ENCODE measurements at places on chromosomes 4 and X. TPM values are rescaled to one million over a fixed set of nuclear protein-coding genes. Genes with fewer than 3 reads are reported as not detected.

SLC6A14 gene
- polyA plus RNA-seq, result 0.46 TPM

- DNase-seq, result no peak
These were observed 152.7 kb downstream of the SOWAHB start for GRCh38 chr4:76745240-76745639.

DNA sequence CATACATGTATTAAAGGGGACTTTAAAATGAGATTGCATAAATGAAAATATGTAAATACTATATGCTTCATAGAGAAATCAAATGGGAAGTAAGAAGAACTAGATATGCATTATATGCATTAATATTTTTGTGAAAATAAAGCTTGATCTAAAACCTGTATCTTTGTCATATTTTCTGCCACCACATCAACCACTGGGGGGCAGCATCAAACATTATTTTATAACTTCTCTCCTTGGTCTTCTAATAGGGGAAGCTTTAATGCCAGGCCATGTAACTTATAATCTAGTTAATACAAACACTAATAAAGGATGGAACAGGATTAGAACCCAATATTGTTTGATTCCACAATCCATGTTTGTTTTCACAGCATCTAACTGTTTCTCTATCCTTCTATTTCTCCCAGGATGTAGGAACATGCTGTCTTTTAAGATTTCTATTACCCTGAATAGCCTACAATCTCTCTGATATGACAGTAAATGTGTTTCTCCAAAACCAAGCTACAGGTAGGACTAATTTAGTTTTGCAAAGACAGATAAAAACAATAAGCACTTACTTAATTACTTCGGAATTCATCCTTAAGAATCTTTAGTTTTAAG lies 10.0 kb downstream of the QRFPR start:
- no peak for DNase-seq

TNIP3 gene
- polyA plus RNA-seq, result 0.79 TPM

- no peak for DNase-seq
These were observed 17.8 kb downstream of the SCD5 start for GRCh38 chr4:82780752-82781231.

DNA sequence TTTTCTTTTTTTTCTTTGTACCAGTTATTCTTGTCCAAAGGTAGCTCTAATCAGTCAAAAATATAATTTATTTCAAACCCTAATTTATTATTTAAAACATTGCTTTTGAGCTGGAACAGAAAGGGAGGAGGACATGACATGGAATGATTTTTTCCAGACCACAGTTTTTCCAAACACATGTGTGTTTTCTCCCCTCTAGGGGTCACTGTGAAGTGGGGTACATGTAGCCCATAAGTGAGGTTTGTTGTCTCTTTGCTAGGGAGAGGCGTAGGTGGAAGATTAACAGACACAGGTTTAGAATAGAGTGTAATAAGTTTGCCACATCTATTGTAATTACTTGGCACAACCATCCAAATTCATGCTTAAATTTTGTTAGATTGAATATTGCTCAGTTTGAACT lies 83.0 kb downstream of the TNIP2 start:
- DNase-seq, result no peak

GRCh38 chr4:100361336-100361735 lies 156.5 kb downstream of the EMCN start:
- no peak for DNase-seq

OPN1LW gene
- polyA plus RNA-seq, result not detected

- DNase-seq, result no peak
These were observed 140.2 kb upstream of the TBL1X start for GRCh38 chrX:9324676-9325075.

CPE gene
- 89.7 TPM for polyA plus RNA-seq

GRCh38 chr4:26529479-26529878 lies 39.2 kb upstream of the CCKAR start:
- no peak for DNase-seq

GRCh38 chrX:118350221-118350620 lies 4.3 kb downstream of the WDR44 start:
- DNase-seq, result no peak

GRCh38 chr4:127905029-127905428 lies 24.3 kb downstream of the PLK4 start:
- DNase-seq, result no peak

- no peak for DNase-seq
These were observed 37.6 kb downstream of the MAGED4B start for GRCh38 chrX:52031371-52031770.

DNA sequence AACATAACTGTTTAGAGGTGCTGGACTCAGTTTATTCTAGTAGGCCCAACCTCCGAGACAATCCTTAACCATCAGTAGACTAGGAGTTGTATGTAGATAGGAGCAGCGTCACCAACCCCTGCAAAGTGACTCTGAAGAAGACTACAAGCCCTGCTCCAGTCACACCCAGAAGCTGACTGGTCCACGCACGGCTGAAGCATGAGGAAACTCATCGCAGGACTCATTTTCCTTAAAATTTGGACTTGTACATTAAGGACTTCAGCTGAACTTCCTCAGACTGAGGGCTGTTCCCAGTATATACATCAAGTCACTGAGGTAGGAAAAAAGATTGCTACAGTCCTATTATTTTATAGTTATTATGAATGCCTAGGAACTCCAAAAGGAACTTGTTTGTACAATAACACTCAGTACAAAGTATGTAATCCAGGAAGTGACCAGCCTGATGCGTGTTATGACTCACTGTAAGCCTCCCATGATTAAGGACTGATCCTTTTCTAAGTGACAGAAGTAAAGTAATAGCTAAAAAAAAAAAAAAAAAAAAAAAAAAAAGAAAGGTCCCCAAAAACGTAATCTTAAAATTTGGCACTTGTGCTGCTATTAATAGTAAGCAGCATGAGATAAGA lies 41.6 kb upstream of the UGT2B7 start:
- DNase-seq, result no peak

MAGEH1 gene
- polyA plus RNA-seq, result 68.5 TPM

SOX3 gene
- polyA plus RNA-seq, result not detected

- no peak for DNase-seq
These were observed 1.9 kb downstream of the IRS4 start for GRCh38 chrX:108734426-108734825.

- DNase-seq, result no peak
These were observed 157.4 kb upstream of the PDE5A start for GRCh38 chr4:119785963-119786362.

GRCh38 chr4:142696334-142697122 lies 149.6 kb downstream of the INPP4B start:
- no peak for DNase-seq

CDKL5 gene
- polyA plus RNA-seq, result 13.7 TPM

GRCh38 chr4:175996206-175996605 lies 69.4 kb upstream of the WDR17 start:
- DNase-seq, result no peak

AFF2 gene
- polyA plus RNA-seq, result 4.2 TPM

SCD5 gene
- 47.9 TPM for polyA plus RNA-seq

GRCh38 chrX:72128881-72129280 lies 2.8 kb downstream of the RTL5 start:
- no peak for DNase-seq

DNA sequence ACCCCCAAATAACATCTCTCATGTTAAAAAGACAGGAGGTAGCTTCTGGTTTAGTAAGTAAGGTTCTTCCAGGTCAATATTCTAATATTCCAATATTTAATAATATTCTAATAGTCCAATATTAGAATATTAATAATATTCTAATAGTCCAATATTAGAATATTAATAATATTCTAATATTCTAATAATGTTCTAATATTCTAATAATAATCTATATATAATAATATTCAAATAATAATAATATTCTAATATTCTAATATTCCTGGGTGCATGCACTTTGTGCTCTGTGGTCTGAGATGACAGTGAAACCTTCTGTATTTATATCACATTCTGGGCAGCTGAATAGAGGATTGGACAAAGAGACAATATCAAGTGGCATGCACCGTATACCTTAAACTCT lies 96.1 kb downstream of the PCDH10 start:
- DNase-seq, result no peak

- DNase-seq, result no peak
These were observed 251.7 kb upstream of the TENM3 start for GRCh38 chr4:181991369-181992108.

- no peak for DNase-seq
These were observed 9.0 kb upstream of the ERVMER34-1 start for GRCh38 chr4:52760256-52760655.

DNA sequence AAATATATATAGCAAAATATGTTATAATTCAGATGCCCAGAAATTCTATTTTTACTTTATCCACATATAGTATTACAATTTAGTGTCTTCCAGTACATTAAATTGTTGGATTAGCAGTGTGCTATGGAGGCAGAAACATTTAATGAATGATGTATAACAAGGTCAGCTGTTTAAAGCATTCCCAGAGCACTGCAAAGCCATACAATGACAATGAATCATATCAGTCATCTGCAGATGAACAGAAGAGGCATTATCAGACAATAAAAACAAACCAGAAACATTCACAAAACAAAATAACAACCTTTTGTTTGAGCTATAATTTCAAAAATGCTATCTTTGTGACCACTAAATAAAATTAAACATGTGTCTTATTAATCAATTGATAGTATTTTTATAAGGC lies 524.2 kb downstream of the FAT4 start:
- DNase-seq, result no peak

- no peak for DNase-seq
These were observed 160.2 kb downstream of the MAGEB5 start for GRCh38 chrX:26376037-26376708.

- DNase-seq, result no peak
These were observed 8.5 kb upstream of the AKAP17A start for GRCh38 chrX:1582686-1583437.

CD38 gene
- polyA plus RNA-seq, result 1.4 TPM

FHDC1 gene
- 4.3 TPM for polyA plus RNA-seq

DNA sequence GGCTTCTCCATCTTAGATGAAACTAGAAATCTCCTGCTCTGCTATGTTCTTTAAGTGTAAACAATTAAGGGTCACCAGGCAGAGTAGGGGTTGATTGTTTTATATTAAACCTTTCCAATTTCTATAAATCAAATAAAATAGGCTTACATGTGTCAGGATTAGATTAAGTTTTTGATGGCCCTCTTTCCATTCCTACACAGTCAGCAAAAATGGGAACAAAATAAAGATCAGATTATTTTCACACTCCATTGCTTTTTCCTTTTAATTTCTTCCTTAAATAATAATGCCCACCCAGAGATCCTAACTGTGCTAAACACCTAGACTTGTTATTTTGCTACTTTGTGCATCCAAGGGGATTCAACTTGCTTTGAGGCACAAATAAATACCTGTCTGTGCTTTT lies 381.4 kb upstream of the MAGEB16 start:
- DNase-seq, result no peak

DNA sequence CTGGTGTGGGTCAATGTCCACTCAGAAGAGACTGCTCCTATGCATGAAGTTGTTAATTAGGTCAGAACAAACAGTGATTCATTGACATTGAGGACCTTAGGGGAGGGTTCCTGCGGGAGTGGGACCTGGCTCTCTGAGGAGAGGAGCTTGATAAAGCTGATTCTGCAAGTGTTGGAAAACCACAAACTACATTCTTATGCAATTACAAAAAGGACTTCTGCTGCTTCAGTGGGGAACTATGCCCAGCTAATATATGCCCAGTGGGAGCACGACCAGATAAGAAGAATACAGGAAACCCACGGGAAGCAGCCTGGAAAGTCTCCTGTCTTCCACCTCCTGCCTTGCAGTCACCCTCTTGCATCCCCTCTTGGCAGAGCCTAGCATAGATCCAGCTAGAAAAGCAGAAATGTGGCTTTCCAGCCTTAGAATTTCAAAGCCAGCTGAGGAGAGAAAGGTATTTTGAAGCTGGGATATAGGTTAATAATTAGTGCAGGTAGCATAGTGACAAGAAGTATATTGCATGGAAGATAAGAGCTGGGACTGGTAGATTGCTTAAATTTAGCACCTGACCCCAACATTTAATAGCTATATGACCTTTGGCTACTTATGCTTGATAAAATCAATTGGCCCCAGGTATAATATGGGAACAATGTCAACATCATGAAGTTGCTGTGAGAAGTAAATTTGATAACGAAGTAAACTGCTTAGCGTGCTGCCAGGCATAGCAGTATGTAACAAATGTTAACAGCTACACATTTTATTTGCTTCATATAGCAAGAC lies 34.9 kb upstream of the UGT8 start:
- DNase-seq, result no peak

- peak; percentile 16 for DNase-seq
These were observed 24.3 kb downstream of the PSAPL1 start for GRCh38 chr4:7410446-7410845.

GRCh38 chrX:51614353-51615012 lies 4.2 kb downstream of the CENPVL3 start:
- no peak for DNase-seq

DNA sequence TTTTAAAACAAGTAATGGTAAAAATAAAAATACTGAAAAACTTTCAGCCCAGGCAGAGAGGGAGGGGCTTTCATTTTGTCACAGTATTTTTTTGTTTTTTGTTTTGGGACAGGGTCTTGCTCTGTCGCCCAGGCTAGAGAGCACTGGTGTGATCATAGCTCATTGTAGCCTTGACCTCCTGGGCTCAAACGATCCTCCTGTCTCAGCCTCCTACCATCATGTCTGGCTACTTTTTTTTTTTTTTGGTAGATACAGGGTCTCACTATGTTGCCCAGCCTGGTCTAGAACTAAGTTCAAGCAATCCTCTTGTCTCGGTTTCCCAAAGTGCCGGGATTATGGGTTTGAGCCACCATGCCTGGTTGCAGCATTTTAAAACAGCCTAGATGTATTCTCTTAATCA lies 40.8 kb upstream of the FAT1 start:
- no peak for DNase-seq

SOWAHD gene
- 0.79 TPM for polyA plus RNA-seq

GRCh38 chrX:10077425-10078188 lies 79.2 kb upstream of the CLCN4 start:
- no peak for DNase-seq

GRCh38 chr4:22129454-22130029 lies 181.0 kb upstream of the KCNIP4 start:
- DNase-seq, result no peak

DNA sequence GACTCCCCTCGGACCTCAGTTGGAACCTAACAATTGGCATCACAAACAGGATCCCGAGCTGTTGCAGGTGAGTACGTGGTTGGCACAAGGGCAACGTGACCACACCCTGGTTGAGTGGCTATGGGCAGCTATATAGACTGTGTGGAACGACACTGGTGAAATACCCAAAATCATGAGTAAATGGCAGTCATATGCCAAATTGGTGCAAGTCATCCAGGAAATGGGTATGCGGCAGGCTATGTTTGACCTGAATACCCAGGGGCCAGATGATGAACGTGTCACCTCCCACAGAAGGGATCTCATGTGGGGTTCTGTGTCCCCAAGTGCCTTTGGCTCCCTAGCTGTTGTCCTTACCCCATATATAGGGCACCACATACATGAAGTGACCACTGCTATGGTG lies 53.2 kb upstream of the CCDC149 start:
- no peak for DNase-seq

GRCh38 chr4:108160741-108161352 lies 7.9 kb downstream of the LEF1 start:
- DNase-seq, result no peak

DNA sequence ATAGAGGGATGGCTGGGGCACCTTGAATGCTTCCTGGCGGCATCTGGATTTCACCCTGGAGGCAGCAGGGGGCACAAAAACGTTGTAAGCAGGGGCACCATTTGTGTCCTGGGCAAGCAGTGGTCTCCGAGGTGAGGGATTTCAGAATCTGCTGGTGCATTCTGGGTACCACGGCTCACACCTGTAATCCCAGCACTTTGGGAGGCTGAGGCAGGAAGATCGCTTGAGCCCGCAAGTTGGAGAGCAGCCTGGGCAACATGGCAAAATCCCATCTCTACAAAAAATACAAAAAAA lies 16.8 kb upstream of the TBC1D14 start:
- no peak for DNase-seq

- peak; percentile 18 for DNase-seq
These were observed 1.1 kb downstream of the RPS6KA6 start for GRCh38 chrX:84186603-84187532.

H2BW2 gene
- 1.3 TPM for polyA plus RNA-seq

C4orf51 gene
- polyA plus RNA-seq, result not detected

All from left renal cortex interstitium (tissue), 4 donors.